ENCODE measurements at places on chromosomes 3 and 15. TPM values are rescaled to one million over a fixed set of nuclear protein-coding genes. Genes with fewer than 3 reads are reported as not detected.

CCR5 gene
- 0.81 TPM for total RNA-seq

PRSS50 gene
- 0.08 TPM for total RNA-seq

CCDC9B gene
- total RNA-seq: 6.6 TPM

RGMA gene
- total RNA-seq: 15.3 TPM

RARRES1 gene
- total RNA-seq: 49.2 TPM

LRRC31 gene
- not detected for total RNA-seq

SKOR1 gene
- total RNA-seq: 0.52 TPM

GOLGA8S gene
- total RNA-seq: not detected
